MV-4-11 (cell line): ENCODE measurements at places on chromosomes 5 and 9.
A peak's percentile ranks its signal among the peaks of the same experiment; 100 is the strongest.

GRCh38 chr5:180486636-180487149, 7.5 kb upstream of the CNOT6 start:
- DNase-seq, result no peak

DNA sequence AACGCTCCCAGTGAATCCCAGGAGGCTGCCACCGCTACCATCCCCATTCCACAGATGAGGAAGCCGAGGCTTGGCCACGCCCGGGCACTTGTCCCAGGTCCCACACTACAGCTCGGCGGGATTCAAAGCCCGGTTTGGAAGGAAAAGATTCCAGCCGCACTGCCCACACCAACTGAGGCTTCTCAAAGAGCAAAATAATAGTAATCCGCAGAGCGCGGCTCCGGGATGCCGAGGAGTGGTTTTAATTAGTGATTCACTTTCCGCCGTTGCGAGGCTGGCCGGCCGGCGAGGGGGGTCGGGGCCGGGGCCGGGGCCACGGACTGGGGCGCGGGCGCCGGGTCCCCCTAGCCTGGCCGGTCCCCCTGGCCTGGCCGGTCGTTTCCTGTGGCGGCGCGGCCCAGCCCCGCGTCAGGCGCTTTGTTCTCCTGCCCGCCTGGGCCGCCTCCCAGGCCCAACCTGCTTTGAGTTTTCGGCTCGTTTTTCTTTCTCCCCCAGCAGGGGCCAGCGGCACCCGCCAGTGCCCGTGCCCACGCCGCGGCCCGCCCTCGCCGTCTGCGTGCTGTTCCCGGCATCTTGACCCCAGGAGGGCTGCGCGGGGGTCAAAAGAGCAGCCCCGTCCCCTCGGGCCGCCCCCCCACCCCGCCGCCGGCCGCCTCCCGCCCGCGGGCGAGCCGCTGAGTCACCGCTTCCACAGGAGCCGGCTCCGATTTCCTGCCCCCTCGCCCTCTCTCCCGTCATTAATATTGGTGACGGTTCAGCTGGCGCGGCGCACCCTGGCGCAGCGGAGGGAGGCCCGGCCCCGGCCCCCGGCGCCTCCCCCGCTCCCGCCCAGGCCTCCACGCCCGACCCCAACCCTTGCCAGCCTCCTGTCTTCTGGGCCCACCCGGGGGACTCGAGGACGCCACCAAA, 31.2 kb downstream of the FGF18 start:
- DNase-seq, result no peak

GRCh38 chr5:111680737-111681413, 76.1 kb downstream of the NREP start:
- no peak for DNase-seq

GRCh38 chr5:173202266-173202875, 32.6 kb downstream of the NKX2-5 start:
- DNase-seq, result no peak

GRCh38 chr5:72476721-72477120, 30.5 kb downstream of the ZNF366 start:
- DNase-seq, result peak; percentile 82

GRCh38 chr9:15121630-15122029, 185.4 kb downstream of the TTC39B start:
- no peak for DNase-seq

- no peak for DNase-seq
These were observed 28.1 kb upstream of the COL15A1 start for GRCh38 chr9:98915599-98915998.

- no peak for DNase-seq
These were observed 83.4 kb downstream of the AP3B1 start for GRCh38 chr5:78211052-78211451.

GRCh38 chr9:36725777-36726356, 153.2 kb downstream of the MELK start:
- DNase-seq, result no peak

DNA sequence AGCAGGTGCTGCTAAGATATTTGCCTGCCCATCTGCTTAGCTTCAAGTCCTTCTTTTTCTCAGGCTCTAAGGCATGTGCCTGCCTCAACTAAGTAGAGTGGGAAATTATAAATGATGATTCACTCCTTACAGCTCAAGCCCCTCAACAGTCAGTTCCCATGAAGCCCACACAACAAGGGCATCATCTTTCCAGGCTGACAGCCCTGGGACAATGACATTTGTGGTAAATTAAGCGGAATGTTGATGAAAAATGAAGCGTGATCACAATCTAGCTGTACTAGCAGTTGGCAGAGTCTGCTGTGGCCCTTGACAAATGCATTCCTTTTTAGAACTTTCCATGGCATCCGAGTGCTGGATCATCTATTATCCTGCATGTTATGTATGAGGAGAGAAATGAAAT, 548.6 kb downstream of the KIF4B start:
- DNase-seq, result no peak

GRCh38 chr5:143879646-143880045, 67.7 kb downstream of the HMHB1 start:
- DNase-seq, result no peak

DNA sequence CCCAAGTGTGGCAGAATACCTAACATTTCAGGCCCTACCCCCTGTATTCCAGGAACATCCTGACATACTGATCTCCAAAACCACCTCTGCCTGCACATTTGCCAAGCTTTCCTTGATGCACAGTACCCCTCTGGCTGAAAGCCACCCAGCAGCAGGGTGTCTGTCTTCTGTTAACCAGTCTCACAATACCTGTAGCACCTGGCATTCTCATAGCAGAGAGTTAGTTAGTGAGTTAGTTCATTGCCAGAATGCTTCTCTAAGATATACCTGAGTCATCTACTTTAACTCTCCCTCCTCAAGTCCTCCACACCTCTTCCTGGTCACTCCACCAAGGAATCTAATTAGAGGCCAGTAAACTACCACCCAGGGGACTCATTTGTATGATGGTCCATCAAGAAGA, 46.1 kb upstream of the IL7R start:
- no peak for DNase-seq

- DNase-seq, result no peak
These were observed 7.0 kb upstream of the HK3 start for GRCh38 chr5:176906126-176906525.

DNA sequence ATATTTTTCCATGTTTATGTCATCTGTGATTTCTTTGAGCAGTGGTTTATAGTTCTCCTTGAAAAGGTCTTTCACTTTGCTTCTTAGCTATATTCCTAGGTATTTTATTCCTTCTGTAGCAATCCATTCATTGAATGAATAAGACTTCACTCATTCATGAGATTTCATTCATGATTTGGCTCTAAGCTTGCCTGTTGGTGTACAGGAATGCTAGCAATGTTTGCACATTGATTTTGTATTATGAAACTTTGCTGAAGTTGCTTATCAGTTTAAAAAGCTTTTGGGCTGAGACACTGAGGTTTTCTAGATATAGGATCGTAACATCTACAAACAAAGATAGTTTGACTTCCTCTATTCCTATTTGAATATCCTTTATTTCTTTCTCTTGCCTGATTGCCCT, 15.9 kb downstream of the RLN2 start:
- no peak for DNase-seq

GRCh38 chr9:34379334-34380033, 2.8 kb upstream of the MYORG start:
- DNase-seq, result peak; percentile 82

DNA sequence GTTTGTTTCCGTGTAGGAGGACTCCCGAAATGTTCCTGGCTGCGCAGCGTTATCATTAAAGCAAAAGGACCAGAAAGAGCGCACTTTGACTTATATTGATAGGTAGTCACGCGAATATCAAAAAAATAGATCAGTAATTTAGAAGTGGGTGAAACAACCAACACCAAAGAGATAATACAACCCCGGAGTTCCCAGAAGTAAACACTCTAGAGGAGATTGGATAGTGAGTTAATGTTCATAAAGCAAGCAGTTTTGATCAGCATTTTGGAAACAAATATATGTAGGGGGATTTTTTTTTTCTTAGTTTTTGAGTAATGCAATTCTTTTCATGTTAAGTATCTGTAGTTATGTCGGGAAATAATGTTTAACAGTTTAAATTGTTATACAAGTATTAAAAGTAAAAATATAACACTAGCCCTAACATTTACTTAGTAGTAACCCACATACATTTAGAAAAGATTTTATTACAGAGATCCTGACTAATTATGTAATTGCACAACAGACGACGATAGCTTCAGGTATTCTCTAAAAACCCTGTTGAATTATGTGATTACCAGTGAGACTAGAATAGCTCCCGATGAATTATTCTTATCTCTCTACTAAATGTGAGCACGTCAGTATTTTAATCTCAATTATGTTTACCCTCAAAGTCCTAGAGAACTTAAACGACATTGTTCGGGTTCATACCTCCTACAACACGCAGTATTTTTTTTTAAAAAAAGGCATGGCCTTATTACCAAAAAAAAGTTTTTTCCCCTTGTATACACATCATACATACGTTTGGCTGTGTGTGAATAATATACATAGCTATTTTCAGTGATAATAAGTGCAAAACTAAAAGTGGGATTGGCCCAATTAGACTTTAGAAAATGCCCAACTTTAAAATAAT, 9.4 kb upstream of the NFIB start:
- peak; percentile 42 for DNase-seq

GRCh38 chr5:51378448-51379330, 4.6 kb upstream of the ISL1 start:
- DNase-seq, result no peak

DNA sequence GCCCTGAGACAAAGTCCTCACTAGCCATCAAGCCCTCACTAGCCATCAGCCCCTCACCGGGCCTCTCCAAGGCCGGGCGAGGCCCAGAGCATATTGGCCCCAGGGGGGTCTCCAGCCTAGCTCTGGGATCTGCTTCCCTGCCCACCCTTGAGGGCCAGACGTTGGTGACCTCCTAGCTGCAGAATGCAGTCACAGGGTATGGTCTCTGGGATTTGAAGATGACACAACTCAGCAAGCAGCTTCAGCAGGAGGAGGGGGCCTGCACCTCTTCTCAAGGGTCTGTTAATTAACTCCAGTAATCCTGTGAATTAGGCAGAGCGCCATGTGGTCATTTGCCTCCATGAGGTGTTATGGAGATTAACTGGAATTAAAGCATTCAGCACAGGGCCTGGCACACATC, 116.9 kb upstream of the SPOCK1 start:
- DNase-seq, result no peak

DNA sequence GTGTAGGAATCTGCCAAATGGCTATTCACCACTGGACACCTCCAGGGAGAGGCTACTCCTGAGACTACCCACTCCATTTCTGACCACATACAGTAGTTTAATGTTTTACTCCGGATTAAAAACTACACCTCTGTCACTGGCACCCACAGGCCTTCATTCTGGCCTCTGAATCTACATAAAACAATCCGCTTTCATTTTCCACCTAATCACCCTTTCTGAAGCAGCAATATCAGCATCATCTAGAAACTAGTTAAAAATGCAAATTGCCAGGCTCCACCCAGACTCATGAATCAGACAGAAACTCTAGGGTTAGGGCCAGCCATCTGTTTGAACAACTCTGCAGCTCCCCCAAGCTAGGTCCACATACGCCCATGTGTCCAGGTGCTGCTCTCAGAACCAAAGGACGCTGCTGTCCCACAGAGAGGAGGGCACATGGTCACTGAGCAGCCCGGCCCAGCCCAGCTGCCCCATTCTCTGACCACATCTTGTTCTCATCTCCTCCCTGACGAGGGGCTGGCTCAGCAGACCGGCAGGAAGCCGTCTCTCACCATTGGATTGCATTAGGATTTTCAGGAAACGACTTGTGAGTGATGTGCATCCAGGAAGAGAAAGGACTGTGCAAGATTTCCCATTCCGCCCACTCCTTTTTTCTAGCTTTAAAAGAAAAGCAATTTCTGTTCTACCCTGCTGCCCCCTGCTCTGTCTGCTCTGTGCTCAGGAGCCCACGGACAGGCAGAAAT, 34.7 kb downstream of the ADAM19 start:
- DNase-seq, result no peak

DNA sequence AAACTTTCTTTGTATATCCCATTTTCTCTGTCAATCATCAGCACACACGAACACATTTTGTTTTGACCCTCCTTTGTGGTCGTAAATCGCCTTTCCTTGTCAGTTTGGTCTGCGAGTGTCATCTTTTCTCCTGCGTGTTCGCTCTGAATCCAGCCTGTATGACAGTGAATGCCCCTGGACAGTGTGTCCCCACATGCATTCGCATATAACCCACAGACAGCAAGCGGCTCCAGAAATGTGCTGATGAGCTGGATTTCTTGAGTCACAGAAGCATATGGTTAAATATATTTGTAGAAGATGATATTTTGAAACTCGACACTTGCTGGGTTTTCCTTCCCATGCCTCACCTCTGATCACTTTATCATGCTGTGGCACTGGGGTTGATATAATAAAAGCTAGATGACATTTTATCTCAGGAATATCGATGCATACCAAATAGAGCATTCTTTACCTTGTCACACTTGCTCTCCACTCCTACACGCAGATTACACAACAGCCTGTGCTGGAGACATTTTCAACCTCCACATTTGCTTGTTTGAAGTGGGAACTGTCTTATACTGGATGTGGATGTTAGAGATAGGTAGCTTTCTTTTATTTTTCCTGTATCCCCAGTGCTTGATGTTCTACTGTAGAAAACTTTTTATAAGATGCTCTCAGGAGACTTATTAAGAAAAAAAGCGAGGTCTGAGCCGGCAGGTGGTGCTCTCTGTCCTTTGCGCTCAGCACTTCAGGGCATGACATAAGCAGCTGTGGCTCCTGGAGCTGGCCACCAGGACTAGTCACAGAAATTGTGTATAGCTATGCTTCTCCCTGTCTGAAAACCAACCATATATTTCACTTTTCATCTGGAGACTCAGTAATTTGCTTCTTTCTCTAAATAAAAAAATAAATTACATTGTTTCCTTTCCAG, 215.1 kb downstream of the SH3GL2 start:
- no peak for DNase-seq

DNA sequence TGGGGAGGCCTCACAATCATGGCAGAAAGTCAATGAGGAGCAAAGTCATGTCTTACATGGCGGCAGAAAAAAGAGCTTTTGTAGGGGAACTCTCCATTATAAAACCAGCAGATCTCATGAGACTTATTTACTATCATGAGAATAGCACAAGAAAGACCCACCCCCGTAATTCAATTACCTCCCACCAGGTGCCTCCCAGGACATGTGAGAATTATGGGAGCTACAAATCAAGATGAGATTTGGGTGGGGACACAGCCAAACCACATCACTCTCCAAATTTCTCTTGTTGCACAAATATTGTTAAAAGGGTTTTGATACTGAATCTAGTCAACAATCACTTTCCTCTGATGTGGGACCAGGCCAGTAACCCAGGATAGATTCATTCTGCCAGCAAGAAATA, 1176.1 kb downstream of the CDH9 start:
- peak; percentile 1 for DNase-seq

GRCh38 chr5:159907689-159908590, 8.3 kb upstream of the ADRA1B start:
- peak; percentile 5 for DNase-seq

GRCh38 chr9:91111226-91111625, 250.5 kb downstream of the AUH start:
- DNase-seq, result no peak
